ENCODE measurements at places on chromosomes 2 and 18.
A peak's percentile ranks its signal among the peaks of the same experiment; 100 is the strongest.

GRCh38 chr2:127570282-127571250 lies 35.1 kb downstream of the MYO7B start:
- no peak for DNase-seq

GRCh38 chr2:120849278-120849677 lies 113.6 kb downstream of the GLI2 start:
- DNase-seq: no peak

- DNase-seq: no peak
These were observed 42.4 kb upstream of the NABP1 start for GRCh38 chr2:191635333-191636234.

GRCh38 chr2:39583213-39583612 lies 82.5 kb upstream of the TMEM178A start:
- no peak for DNase-seq

GRCh38 chr2:128642316-128642715 lies 323.6 kb upstream of the HS6ST1 start:
- DNase-seq: no peak

DNA sequence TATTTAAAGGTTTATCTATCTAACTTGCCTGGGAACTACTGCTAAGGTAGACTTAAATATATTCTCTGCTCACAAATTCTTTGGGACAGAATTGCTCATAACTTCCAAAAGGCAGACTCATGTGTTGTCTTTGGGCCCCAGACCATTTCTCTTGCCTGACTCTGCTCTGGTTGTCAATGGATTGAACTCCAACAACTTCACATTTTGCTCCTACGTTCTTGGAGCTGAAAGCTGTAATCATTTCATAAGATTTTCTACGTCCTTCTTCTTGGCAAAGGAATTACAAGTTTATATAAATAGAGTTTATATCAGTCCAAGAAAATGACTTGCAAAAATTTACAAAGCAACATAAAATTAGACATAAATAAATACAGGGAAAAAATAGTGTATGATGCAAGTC lies 32.9 kb upstream of the PPM1B start:
- DNase-seq: no peak

GRCh38 chr2:35447215-35447614 lies 908.4 kb upstream of the CRIM1 start:
- no peak for DNase-seq

- DNase-seq: peak; percentile 39
These were observed 180.4 kb downstream of the MBD5 start for GRCh38 chr2:148201075-148202004.

- DNase-seq: no peak
These were observed 113.8 kb upstream of the UXS1 start for GRCh38 chr2:106307860-106308259.

- no peak for DNase-seq
These were observed 184.1 kb downstream of the CDH7 start for GRCh38 chr18:65934874-65935273.

- DNase-seq: no peak
These were observed 304.0 kb downstream of the LPIN1 start for GRCh38 chr2:12050396-12050795.

DNA sequence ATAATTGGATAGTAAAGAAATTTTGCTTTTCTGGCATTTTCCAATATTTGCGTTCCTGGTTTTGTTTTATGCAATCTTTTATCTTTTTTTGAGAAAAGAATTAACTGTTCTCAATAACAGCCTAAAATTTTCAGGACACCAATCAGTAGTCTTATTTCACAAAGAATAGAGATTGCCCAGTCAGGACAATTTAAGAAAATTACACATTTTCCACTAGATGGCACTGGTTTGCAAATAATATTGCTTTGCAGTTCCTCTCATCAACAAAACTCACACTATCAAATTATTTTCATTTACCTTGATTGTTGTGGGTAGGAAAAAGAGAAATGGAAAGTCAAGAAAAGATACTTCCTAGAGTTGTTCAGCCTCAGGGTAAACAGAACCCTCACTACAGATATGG lies 2.4 kb upstream of the RBM45 start:
- DNase-seq: no peak
